BE2C (cell line): ENCODE measurements at places on chromosomes 6 and 20.

GRCh38 chr6:138526822-138527235, 27.5 kb upstream of the NHSL1 start:
- no peak for DNase-seq

- no peak for DNase-seq
Observed at GRCh38 chr6:13559968-13560650, 14.3 kb upstream of the SIRT5 start.

- no peak for DNase-seq
Observed at GRCh38 chr20:59413326-59413865, 113.0 kb downstream of the EDN3 start.

DNA sequence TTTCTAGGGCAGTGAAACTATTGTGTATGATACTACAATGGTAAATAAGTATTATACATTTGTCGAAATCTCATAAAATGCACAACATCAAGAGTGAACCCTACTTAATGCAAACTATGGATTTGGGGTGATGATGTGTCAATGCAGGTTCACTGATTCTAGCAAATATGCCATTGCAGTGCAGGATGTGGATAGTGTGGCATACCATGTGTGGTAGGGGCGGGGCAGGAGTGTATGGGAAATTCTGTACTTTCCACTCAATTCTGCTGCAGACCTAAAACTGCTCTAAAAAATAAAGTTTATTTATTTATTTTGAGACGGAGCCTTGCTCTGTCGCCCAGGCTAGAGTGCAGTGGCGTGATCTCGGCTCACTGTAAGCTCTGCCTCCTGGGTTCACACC, 44.3 kb downstream of the ABHD12 start:
- no peak for DNase-seq

- DNase-seq: no peak
Observed at GRCh38 chr6:131058236-131058635, 4.8 kb downstream of the EPB41L2 start.

DNA sequence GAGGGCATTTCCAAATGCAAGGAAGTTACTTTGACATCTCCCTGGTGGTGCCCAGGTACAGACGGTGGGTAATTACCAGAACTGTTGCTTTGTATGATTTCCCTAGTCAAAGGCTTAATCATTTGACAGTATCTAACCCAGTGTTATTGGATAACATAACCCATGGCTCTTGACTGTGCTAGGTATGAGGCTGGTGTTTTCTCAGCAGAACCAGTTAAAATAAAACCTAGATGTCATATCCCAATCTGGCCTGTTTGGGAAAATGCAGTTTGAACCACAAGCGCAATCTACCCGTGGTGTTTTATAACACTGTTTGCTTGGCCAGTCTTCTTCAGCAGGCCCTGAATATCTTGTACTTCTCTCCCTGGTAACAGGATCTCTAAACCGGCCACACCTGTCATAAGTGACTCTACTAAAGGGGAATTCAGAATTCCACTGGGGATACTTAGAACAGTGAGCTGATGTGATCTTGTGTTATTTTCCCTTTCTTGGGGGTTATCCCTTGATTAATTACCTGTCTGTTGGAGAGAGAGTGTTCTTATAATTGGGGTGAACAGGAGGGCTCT, 32.8 kb downstream of the PPP1R14C start:
- no peak for DNase-seq

DNA sequence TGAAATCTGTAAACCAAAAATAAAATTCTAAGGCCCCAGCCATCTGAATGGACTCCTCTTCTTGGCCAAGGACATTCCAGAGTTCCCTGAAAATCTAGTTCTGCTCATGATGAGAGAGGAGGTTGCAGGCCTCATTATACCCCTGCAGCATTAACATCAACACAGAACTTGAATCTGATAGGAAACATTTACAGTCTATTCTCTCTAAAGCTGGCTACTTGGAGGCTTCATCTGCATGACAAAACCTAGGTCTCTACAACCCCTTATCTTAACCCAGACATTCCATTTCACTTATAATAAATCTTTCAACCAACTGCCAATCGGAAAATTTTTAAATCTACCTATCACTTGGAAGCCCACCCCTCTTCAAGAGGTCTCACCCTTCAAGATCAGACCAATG, 15.7 kb downstream of the RTN4IP1 start:
- no peak for DNase-seq

GRCh38 chr6:124054034-124054433, 250.4 kb downstream of the NKAIN2 start:
- DNase-seq: no peak

- peak; percentile 24 for DNase-seq
Observed at GRCh38 chr6:7050872-7051779, 56.6 kb upstream of the RREB1 start.

GRCh38 chr6:91788501-91788900, 1201.6 kb upstream of the MAP3K7 start:
- no peak for DNase-seq

DNA sequence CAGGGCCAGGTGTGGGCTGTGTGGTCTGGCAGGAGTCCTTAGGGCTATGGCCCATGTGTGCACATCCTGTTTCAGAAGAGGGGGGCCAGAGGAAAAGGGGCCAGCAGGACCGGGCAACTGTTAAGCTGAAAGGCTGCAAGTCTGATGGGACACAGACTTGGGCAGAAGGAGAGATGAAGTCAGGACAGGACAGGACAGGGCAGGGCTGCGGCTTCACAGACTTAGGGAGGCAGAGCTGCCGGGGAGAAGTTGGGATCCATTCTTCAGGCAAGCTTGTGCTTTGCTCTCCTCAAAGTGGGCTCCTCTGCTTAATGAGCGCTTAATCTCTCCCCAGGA, 28.7 kb downstream of the MOCS1 start:
- no peak for DNase-seq

DNA sequence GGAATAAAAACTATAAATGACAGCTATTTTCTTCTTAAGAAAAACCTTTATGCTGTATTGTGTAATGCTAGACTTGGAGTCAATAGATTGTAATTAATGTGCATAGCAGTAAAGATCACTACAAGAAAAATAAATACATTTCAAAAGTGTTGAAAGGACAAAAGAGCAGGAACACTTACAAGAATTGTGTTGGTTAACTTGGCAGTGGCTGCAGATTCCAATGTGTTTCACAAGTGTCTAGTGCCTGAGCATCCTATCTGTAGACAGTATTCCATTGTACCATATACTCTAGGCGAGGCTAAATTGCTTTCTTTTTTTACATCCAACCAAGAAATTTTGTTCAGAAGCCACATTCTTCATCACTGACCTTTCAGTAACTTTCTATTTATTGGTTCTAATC, 924.1 kb downstream of the EPHA7 start:
- DNase-seq: no peak

DNA sequence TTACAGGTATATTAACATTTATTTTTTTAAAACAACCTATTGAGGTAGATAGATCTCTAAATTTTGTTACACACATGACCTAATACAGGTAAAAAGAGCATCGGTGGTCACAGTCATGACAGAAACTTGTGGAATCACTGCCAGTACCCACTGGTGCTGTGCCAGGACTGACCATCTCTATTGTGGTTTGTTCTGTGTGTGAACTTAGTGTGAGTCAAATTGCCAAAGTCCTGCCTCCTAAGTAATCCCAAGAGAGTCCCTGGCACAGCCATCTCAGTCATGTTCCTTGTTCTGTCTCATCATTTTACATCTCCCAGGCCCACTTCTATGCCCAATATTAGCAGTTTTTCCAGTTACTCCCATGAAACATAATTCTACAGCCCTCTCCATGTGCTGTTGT, 21.4 kb downstream of the GSTA2 start:
- no peak for DNase-seq

DNA sequence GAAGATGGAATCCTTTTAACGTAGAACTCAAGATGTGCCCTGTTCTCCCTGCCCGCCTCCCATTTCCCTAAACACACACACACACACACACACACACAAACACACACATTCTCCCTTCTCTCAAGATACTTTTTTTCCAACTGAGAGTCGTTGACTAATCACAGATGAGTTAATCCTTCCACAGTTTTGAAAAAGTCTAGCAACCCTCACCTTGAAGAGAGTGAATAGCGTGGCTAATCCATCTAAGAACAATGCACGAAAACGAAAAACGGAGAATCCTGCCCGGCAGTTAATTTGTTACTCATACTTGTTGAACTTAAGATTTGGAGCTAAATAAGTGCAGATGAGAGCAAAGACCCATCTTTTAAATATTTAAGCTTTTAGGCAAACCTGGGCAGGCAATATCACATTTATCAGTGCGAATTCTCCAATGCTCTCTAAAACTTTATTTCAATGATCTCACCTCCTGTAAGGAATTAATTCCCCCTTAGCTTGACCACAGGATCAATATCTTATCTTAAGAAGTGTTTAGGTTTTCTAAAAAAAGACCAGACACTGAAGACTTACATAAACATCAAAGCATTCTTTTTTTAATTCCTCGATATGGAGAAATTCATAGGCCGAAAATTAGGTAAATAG, 1.1 kb downstream of the AGPAT4 start:
- DNase-seq: no peak

- no peak for DNase-seq
Observed at GRCh38 chr6:146595972-146596731, 2.6 kb upstream of the ADGB start.

DNA sequence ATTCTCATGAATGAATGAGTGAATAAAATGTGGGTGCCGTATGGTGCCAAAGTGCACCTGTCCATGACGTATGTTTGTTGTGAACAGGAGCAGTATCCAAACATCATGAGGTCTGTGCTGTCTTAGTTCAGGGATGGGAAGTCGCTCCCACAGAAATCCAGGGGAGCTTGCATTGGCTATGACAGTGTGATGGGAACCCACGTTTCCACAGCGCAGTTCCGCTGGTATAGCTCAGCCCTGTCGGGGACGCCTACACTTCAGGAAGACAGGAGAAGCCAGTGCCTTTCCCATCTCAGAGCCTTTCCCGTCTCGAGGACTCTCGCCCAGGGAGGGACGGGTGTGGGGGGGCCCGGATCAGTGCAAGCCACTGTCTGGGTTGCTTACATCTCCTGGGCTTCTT, 69.8 kb downstream of the DACT2 start:
- no peak for DNase-seq

DNA sequence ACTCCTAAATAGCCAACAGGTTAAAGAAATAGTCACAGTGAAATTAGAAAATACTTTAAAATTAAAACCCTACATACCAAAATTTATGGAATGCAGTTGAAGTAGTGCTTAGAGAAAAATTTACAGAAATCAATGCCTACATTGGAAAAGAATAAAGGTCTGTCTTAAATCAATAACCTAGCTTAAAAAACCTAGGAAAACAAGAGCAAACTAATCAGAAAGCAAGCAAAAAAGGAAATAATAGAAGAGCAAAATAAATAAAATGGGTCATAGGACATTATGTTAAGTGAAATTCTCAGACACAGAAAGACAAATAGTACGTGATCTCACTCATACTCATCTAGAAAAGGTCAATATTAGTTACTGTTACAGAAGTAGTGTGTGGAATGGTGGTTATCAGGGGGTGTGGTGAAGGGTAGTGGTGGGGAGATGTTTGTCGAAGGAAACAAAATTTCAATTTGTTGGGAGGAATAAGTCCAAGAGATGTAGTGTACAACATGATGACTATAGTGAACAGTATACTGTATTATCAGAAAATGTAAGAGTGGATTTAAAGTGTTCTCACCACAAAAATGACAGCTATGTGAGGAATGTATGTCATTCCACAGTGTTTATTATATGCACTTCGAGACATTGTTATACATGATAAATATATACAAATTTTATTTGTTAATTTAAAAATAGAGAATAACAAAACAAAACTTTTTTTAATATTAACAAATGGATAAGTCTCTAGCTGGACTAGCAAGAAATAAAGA, 423.6 kb downstream of the CDH26 start:
- no peak for DNase-seq

GRCh38 chr6:169162249-169162648, 91.4 kb downstream of the THBS2 start:
- DNase-seq: no peak

GRCh38 chr6:33744001-33744848, 2.5 kb downstream of the IP6K3 start:
- DNase-seq: peak; percentile 79

GRCh38 chr6:124677874-124678273, 284.4 kb upstream of the RNF217 start:
- DNase-seq: no peak

GRCh38 chr6:162085561-162085960, 642.0 kb downstream of the PRKN start:
- no peak for DNase-seq

DNA sequence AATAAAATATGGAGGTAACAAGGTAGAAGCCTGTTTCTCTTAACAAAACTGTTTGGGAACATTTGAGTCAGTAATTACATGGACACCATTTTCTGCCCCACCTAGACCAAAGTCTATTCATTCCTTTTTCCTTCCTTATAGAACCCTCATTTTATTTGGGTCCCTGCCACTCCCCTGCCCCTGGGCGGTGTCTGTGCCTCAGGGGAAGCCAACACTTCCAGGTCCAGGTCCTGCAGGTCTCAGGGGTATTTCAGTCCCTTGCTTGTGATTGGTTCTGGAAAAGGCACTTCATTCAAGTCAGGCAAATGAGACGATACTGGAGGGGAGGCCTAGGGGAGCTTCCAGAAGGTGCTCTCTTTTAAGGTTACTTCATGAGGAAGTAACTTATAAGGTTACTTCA, 42.3 kb downstream of the SLC35D3 start:
- no peak for DNase-seq

DNA sequence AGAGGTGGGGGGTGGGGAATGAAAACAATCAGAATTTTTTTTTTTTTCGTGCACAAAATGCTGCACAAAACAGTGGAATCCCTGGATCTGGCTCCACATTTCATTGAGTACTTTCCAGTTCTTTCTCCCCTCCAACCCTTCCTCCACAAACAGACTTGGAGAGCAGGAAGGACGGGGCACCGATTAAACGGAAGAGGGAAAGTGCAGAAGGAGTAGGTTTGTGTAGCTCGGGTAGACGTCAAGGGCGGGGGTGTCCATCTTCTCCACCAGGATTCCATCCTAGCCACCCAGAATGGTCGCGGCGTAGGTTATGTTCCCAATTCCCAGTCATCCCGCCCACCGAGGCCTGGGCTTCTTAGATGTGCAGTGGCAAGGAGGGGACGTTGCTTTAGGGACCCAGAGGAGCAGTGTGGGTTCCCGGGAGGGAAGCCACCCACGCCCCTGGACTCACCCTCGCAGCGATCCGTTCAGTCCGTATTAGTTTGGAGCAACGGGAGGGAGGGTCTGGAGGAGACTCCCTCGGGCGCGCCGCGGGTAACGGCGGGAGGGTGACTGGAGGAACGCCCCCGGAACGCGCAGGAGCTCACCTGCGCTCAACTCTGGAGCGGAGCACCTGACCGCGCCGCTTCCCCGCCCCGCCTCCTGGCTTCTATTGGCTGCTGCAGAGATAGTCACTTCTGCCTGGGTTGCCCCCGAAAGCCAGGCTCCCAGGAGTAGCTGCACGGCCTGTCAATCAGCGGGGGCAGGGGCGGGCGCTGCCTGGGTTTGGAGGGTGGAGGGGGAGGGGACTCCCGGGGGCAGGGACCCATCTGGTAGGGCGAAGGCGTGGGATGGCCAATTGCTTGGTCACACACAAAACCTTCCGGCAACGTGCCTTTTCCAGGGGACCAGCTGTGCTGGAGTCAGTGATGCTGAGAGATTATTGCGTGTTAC, at the start of gene ENPP5:
ENPP5 (minus strand) TSS at position 624 of the 933 bp plus-strand sequence. CDS start 2,718 bp downstream, outside the sequence.
- peak; percentile 38 for DNase-seq

DNA sequence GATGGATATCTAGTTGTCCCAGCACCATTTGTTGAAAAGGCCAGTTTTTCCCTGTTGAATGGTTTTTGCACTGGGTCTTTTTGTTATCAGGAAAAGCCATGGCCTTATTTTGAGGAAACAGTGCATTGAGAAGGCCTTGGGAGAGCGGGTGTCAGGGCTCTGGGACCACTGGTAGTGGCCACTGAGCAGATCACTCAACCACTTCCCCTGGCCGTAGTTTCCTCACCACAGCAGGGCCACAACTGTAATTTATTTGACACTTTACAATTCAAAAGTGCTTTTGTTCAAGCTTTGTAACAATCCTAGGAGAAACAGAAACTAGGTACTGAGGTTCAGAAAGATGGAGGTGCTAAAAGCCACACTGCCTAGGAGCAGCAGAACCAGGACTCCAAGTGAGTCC, 281.8 kb downstream of the GMDS start:
- no peak for DNase-seq
